ENCODE measurements at places on chromosomes 2 and 18. TPM values are rescaled to one million over a fixed set of nuclear protein-coding genes. Genes with fewer than 3 reads are reported as not detected.

GCC2 gene
- 53.1 TPM for polyA plus RNA-seq

GPAT2 gene
- polyA plus RNA-seq = 0.38 TPM

RPRM gene
- not detected for polyA plus RNA-seq

SLC4A3 gene
- 0.96 TPM for polyA plus RNA-seq

UGT1A10 gene
- not detected for polyA plus RNA-seq

MALL gene
- polyA plus RNA-seq = 61.6 TPM

TMEM200C gene
- not detected for polyA plus RNA-seq

DLX2 gene
- polyA plus RNA-seq = 6.0 TPM

TUBA3D gene
- polyA plus RNA-seq = not detected

CNDP1 gene
- not detected for polyA plus RNA-seq

CXCR2 gene
- not detected for polyA plus RNA-seq

ATF2 gene
- 29.5 TPM for polyA plus RNA-seq

TEX44 gene
- polyA plus RNA-seq = not detected

HES6 gene
- polyA plus RNA-seq = 1.3 TPM

CIB4 gene
- polyA plus RNA-seq = not detected

HNRNPLL gene
- polyA plus RNA-seq = 31.3 TPM

EFR3B gene
- 0.75 TPM for polyA plus RNA-seq

DSG1 gene
- polyA plus RNA-seq = not detected

NCKAP5 gene
- 0.38 TPM for polyA plus RNA-seq

LIMS2 gene
- polyA plus RNA-seq = 30.4 TPM

FBXO15 gene
- polyA plus RNA-seq = 0.54 TPM

SLC30A3 gene
- polyA plus RNA-seq = not detected

CROCC2 gene
- polyA plus RNA-seq = not detected

NMS gene
- polyA plus RNA-seq = not detected

VAMP5 gene
- 289 TPM for polyA plus RNA-seq

BUB1 gene
- 13.0 TPM for polyA plus RNA-seq

ZNF385B gene
- polyA plus RNA-seq = 0.30 TPM

NEU2 gene
- not detected for polyA plus RNA-seq

CSRNP3 gene
- polyA plus RNA-seq = 1.2 TPM

HTR2B gene
- polyA plus RNA-seq = 0.15 TPM
